Left renal pelvis (tissue), 4 donors: ENCODE measurements at places on chromosomes 2 and 18. TPM values are rescaled to one million over a fixed set of nuclear protein-coding genes. Genes with fewer than 3 reads are reported as not detected.

Gene IGFBP2
- polyA plus RNA-seq: 199 TPM

- no peak for DNase-seq
Observed at GRCh38 chr2:100610381-100610831, 47.6 kb downstream of the PDCL3 start.

DNA sequence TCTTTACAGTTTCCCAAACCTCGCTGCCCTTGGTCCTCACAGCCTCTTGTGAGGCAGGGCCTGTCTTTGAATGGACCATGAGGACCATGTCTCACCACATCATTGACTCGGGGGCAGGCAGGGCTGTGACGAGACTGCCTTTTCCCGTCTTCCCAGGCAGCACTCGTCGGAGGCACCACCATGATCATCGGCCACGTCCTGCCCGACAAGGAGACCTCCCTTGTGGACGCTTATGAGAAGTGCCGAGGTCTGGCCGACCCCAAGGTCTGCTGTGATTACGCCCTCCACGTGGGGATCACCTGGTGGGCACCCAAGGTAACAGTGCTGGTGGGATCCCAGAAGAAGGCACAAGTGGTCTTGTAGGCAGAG is 45.7 kb upstream of the MAPRE3 start:
- DNase-seq: no peak

GRCh38 chr2:129396980-129397599 is 582.4 kb upstream of the RAB6C start:
- DNase-seq: peak; percentile 32

Gene PLGLB2
- polyA plus RNA-seq: 5.0 TPM

DNA sequence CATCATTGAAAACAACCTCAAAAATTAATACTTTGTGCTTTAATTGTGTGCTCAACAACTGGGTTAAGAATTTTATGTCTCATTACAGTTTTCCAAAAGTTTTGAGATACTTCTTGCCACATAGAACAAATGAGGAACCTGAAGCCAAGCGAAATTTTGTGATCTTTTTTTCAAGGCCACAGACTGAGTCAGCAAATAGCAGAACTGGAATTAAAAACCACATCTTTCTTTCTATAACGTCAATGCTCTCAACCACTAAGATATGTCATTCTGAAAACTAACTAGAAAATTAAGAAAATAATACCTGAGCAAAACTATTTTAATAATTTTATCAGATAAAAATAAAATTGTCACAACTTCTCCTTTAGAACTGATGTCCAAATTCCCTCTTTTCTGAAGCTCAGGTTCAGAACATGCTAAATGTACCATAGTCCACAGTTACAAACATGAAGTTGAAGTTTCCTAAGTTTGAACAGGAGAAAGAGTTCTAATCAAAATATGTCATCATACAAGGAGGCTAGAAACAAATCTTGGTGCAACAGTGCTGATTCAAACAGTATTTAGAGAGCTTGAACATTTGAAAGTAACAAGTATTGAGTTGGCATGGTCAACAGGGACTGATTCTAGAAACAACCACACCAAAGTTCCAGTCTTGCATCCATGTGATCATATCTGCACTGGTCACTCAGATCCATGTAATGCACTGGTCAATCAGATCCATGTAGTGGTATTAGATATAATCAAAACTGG is 27.6 kb upstream of the CALCRL start:
- no peak for DNase-seq

Gene RASGRP3
- polyA plus RNA-seq: 18.0 TPM

DNA sequence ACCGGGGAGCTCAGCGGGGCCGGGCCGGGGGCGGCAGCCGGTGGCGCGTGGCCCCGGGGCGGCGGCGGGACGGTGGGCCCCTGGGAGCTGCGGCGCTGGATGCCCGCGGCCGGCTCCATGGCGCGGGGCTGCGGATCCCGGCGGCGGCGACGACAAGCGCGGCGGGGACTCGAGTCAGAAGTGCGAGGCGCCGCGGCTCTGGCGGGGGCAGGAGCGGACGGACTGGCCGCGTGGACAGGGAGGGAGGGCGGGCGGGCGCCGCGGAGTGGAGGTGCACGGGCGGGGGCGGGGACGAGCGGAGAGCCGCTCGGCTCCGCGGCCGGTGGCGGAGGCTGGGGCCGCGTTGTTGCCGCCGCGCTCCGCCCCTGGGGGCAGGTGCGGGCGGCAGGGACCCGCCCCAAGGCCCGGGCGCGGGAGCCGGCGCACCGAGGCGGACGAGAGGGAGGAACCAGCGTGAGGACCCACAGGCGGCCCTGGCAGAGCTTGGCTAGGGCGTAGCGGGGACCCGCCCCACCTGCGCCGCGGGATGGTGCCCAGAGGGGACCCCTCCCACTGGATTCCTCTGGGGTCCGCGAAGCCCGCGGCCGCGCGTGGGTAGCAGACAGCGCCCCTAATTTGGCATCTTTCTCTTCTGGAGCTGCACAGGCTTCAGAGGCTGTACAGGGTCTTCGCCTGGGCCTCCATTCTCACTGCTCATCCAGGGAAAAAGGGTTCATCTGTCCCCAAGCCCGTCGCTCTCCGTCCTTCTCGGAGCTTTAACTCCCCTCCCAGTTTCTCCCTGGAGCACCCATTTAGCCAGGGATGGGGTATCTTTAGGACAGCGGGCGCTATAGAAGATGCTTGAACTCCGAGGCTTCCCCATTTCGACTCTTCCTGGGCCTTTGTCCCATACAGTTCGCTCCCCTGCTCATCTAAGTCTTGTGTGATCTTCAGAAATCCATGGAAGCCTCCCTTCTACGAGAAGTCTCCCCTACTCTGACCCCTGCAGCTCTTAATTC is at the start of gene TMEM163:
TMEM163 (minus strand) TSS at position 184 of the 998 bp plus-strand sequence.
- no peak for DNase-seq

GRCh38 chr2:152238016-152238415 is 62.5 kb upstream of the STAM2 start:
- DNase-seq: no peak

Gene ACMSD
- 33.0 TPM for polyA plus RNA-seq

DNA sequence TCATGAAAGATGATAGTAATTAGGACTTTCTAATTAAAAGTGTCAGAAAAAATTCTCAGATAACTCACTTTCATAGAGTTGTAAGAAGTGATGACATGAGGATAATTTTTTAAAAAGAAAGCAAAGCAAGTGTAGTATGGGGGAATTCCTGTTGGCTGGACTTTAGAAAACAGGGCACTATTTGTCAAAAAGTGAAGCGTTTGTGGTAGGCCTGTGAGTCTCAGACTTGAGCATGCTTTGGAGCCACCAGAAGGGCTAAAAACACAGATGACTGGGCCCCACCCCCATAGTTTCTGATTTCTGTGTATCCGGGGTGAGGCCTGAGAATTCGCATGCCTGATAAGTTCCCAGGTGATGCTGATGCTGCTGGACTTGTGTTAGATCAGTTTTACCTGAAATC is 222.6 kb upstream of the LRRTM1 start:
- no peak for DNase-seq

- no peak for DNase-seq
Observed at GRCh38 chr2:104279646-104280045, 574.3 kb upstream of the POU3F3 start.

DNA sequence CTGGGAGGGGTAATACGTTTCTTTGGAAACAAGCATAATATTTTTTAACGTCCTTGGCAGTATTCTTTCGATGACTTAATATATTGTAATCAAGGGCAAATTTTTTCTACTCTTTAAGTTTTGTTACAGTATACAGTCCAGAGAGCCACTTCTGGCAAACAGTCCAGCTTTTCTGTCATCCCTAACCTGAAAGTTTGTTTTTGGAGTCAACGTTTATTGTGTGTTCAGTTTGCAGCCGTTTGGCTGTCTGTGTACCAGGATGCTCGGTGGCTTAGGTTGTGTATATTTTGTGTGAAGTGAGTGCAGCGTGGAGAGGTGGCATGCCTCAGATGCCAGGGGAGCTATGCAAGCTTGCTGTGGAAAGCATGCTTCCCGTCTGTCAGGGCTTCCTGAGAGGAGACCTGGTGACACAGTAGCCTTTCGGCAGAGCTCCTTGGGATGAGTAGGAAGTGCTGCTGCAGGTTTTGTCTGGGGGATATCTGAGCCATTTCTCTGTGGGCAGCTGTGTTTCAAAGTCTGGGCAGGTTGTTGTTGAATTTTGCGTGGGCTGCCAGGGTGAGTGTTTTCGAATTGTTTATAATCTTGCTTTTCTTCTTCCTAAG is 14.7 kb downstream of the MAP3K20 start:
- DNase-seq: no peak

DNA sequence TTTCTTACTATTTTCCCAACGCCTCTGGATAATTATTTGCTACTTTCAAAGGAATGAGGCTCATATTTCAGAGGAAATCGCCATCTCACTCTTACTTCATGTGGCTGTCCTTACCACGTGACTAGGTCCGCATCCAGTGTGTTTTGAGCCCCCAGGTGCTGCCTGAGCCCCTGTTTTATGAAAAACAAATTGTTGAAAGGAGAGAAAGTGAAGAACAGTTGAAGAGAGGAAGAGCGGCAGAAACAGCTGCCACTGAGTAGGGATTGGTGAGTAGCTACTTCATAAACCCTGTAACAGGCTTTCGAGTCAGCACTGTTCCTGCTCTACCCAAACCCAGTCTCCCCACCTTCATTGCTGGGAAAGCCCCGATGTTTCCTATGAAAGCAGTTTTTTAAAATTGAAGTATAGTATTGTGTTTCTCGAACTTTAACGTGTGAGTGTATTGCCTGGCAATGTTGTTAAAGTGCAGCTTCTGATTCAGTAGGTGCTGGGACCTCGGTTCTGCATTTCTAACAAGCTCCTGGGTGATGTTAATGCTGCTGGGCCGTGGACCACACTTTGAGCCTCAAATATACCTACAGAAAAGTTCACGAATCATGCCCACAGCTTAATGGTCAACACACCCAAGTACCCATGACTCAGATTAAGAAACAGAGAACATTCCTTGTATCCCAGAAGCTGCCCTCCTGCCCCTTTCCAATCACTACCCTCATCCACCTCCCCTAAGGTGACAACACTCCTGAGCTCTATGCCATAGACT is 39.7 kb downstream of the TMEM177 start:
- no peak for DNase-seq

Gene GALNT3
- polyA plus RNA-seq: 2.8 TPM

DNA sequence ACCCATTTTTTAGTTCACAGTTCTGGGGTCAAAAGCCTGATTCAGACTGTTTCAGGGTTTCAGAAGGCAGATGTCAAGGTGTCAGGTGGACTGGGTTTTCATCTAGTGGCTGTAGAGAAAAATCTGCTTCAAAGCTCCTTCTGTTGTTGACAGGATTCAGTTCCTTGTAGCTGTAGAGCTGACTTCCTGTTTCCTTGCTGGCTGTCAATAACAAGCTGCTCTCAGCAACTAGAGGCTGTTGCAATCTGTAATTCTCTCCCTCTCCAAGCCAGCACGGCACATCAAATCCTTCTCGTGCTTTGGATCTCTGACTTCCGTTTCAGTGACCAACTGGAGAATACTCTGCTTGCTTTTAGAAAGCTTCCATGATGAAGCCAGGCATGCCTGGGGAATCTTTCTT is 179.4 kb downstream of the DOK6 start:
- DNase-seq: no peak

- no peak for DNase-seq
Observed at GRCh38 chr2:207311316-207312005, 145.7 kb upstream of the KLF7 start.

- no peak for DNase-seq
Observed at GRCh38 chr2:65357095-65357958, 75.1 kb downstream of the SPRED2 start.

GRCh38 chr2:9260464-9260918 is 53.9 kb downstream of the ASAP2 start:
- no peak for DNase-seq

DNA sequence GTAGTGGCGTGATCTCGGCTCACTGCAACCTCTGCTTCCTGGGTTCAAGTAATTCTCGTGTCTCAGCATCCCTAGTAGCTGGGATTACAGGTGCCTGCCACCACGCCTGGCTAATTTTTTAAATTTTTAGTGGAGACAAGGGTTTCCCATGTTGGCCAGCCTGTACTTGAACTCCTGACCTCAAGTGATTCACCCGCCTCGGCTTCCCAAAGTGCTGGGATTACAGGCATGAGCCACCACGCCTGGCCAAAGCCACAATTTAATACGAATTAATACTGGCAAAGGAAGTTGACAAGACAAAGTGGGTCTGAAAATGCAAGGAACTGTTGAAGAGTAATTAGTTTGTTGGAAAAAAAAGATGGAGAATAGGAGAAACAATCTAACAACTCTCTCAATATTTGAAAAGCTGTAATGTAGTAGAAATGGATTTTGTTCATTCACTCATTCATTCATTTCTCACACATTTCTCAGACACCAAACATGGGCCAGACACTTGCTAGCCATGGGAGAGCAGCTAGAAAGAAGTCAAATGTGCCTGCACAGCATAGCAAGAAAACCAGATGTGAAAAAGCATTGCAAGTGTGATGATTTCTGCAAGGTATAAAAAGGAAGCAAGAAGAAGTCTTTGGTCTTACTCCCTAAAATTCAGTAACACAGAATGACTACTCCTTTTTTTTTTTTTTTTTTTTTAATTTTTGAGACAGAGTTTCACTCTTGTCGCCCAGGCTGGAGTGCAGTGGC is 39.4 kb upstream of the ATL2 start:
- no peak for DNase-seq

Gene DQX1
- polyA plus RNA-seq: 0.34 TPM

DNA sequence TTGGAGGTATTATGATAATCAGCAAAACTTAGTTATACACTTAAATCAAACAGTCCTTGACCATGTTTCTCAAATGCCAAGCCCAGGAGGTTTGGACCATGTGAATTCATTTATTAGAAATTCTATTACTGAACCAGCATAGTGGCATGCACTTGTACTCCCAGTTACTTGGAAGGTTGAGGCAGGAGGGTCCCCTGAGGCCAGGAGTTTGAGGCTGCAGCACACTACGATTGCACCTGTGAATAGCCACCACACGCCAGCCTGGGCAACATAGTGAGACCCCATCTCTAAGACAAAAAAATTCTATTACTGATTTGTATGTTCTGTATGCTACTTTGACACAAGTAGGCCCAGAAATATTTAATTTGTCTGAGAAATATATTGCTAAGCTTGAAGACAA is 43.6 kb upstream of the FZD7 start:
- DNase-seq: no peak

- no peak for DNase-seq
Observed at GRCh38 chr2:120445449-120446143, 99.7 kb downstream of the INHBB start.

DNA sequence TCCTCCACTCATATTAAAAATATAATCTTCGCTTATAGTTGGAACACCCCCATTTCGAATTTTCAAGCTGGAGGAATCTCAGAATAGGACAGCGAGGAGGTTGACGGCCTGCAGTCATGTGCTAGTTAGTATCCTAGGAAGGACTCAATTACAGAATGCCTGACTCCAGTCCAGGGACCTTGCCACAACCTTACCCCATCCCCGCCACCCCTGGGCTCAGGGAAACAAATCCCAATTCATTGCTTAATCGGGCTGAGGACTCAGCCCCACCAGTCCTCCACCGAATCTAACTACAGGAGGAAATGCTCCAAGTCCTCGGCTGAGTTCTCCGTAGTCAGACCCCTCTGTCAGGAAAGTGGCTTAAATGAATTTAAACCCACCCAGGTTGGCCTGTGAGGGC is 31.7 kb upstream of the ZBTB7C start:
- DNase-seq: no peak

GRCh38 chr2:31739161-31739560 is 158.4 kb upstream of the SRD5A2 start:
- no peak for DNase-seq
